ENCODE measurements at places on chromosomes 16 and 17.

- no peak for DNase-seq
These were observed 10.9 kb upstream of the WSB1 start for GRCh38 chr17:27283060-27283459.

DNA sequence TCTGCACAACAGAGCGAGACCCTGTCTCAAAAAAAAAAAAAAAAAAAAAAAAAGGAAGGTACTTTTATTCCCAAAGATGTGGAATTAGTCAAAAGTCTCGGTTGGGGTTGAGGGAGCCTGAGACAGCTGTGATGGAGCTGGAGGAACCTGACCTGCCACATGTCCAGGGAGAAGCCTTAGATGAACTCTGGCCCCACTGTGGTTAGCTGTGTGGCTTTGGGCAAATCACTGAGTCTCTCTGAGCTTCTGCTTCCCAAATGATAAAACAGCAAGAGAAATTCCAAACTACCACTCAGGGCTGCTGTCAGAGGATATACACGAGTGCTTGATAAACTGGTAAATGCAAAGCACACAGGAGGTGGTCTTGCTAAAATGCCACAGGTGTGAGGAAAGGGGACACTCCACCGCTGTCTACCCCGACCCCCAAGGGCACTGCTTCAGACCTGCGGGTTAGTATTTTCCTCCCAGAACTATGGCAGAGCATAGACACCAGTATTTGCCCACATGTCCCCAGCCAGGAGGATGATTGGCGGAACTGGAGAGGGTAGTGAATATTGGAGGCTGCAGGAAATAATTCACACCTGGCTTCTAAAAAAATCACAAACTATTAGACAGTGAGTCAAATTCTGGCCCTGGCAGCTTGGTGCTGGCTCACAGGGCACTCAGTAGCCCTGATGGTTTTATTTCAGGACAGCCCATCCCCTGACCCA lies 14.7 kb downstream of the DRC3 start:
- DNase-seq: no peak

GRCh38 chr16:82835487-82836155 lies 208.9 kb downstream of the CDH13 start:
- DNase-seq: peak; percentile 85

DNA sequence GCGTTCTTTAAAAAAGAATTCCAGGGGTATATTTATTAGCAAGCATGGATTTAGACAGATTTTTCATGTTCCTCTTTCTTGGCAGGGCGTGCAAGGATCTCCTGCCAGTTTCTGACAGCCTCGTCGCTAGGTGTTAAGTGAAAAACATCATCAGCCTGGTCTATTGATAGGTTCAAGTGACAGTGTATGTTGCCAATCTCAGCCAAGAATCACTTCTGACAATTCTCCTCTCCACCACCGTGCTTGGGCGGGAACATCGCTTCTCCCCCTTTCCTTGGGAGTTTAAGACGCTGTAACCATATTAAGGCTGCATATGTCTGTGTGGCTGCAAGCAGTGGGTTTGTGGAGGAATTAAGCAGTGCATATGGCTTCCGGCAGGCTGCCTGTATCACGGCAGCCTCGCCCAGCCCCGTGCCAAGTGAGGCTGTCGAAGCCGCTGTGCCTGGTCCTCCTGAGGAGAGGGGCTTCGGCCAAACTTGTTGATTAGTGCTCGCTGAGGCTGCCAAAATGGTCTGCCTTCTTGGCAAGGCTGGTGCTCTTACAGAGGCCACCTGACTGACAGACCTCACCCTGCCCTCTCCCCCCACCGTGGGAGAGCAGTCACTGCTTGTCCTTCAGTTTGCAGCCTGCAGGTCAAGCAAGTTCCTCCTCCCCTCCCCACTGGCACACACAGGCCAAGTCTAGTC lies 132.2 kb upstream of the MPHOSPH6 start:
- DNase-seq: no peak

DNA sequence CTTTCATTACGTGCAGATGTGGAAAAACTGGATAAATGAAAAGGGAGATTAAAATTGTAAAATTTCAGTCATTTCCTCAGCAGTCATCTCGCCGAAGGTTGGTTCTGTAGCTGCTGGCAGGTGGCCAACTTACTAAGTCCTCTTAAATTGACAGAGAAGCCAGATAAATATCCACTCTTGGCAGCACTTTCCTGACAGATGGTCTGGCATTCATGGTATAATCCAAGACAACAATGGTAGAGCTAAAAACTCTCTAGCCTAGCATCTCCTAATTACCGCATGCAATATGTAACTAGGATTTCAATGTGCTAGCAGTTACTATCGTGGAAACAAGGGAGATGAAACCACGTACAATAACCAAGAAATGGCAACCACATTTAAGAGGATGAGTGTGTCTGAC lies 306.3 kb downstream of the CNTNAP4 start:
- peak; percentile 40 for DNase-seq

Data from fibroblast of upper back skin (primary cell).